AG08395 (cell line): ENCODE measurements at places on chromosomes 11 and 22.
A peak's percentile ranks its signal among the peaks of the same experiment; 100 is the strongest.

- DNase-seq, result no peak
These were observed 319.2 kb upstream of the API5 start for GRCh38 chr11:42992594-42992993.

- peak; percentile 63 for DNase-seq
These were observed 17.4 kb downstream of the SMCO4 start for GRCh38 chr11:93525601-93526345.

- DNase-seq, result no peak
These were observed 40.5 kb upstream of the CABP7 start for GRCh38 chr22:29679316-29679715.

- no peak for DNase-seq
These were observed 412.3 kb upstream of the CHORDC1 start for GRCh38 chr11:90635151-90635550.

GRCh38 chr11:36002196-36002595 lies 58.3 kb downstream of the LDLRAD3 start:
- no peak for DNase-seq

DNA sequence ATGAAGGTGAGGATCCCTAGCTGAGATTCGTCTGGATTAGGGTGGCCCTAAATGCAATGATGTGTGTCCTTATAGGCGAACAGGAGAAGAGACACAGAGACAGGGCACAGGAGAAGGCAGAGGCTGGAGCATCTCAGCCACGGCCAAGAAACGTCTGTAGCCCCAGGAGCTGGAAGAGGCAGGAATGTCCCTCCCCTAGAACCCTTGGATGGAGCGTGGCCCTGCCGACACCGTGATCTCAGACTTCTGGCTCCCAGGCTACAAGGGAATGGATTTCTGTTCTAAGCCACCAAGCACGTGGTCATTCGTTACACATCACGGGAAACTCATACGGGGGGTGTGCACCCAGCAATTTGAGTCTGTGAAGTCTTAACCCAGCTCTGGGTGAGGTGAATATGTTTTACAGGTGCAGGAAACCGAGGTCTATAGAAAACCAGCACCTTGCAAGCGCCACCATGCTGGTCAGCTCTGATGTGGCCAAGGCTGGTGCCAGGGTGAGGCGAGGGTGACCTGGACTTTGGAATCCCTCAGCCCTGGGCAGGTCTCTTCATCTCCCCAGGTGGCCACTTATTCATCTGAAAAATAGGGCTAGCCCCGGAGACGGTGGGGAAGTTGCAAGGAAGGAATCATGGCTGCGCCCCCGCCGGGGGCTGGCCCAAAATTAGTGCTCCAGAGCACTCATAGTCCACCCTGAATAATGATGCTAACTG lies 89.5 kb upstream of the FGF3 start:
- DNase-seq, result no peak

DNA sequence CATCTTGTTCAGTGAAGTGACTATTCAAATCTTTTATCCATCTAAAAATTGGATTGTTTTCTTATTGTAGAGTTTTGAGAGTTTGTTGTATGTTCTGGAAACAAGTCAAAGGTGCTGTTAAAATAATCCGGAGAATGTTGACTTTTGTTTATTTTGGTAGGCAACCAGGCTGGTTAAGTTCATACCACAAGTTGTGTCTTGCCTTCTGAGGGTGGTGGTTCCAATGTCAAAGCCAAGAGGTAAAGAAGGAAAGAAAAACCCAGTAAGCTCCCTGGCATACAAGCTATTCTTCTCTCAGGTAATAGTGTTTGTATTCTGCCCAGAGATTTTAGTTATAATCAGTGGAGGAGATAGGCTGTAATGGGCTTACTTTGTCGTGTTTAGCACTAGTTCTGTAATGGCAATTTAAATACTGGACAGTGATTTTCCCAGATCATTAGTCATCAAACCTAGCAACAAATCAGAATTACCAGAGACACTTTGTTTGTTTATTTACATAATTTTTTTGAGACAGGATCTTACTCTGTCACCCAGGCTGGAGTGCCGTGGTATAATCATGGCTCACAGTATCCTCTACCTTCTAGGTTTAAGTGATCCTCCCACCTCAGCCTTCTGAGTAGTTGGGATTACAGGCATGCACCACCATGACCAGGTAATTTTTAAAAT lies 15.1 kb upstream of the CSRP3 start:
- DNase-seq, result no peak

DNA sequence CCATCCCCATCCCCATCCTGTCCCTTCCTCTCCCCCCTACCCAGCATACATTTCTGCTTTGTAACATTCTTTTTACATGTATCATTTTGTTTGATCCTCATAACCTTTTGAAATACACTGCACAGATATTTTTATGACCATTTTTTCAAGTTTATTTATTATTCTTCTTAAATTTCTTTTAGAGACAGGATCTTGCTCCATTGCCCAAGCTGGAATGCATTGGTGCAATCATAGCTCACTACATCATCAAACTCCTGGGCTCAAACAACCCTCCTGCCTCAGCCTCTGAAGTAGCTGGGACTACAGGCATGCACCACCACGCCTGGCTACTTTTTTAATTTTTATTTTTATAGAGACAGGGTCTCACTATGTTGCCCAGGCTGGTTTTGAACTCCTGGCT lies 99.4 kb upstream of the AKIP1 start:
- no peak for DNase-seq

DNA sequence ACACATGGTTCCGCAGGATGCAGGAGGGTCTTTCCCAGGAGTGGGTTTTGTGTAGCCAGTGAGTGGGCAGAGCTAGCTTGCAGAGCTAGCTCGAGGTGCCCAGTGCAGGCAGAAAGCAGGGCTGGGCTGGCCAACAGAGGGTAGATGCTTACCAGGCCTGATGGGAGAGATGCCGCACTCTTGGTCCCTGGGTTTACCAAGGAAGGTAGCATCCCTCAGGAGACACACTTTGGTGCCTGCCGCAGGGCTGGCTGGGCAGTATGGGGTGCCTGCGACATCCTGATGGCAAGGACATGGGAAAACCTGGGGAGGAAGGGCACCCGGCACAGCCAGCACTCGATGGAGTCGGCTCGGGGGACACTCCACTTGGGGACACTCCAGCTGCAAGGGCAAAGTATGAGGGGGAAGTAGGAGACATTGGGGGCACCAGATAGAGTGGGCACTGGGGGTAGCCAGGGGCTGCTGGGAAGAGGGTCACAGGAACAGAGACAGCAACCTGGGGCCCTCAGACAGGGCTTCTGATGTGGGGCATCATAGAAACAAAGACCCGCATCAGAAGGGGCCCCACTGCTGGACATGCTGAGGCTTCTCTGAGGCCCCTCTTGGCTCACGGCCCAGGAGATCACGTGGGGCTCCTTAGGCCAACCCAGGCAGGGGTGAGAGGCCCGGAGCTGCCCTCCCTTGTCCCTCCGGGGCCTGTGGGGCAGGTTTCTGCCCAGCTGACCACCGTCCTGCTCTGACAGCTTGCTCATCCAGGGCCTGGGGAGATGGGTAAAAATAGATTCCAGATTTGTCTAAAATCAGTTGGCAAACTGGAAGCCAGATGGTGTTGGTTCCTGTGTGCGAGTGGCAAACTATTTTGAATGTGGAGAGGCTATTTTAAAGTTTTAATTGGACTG lies 89.8 kb downstream of the MORC2 start:
- DNase-seq, result no peak

DNA sequence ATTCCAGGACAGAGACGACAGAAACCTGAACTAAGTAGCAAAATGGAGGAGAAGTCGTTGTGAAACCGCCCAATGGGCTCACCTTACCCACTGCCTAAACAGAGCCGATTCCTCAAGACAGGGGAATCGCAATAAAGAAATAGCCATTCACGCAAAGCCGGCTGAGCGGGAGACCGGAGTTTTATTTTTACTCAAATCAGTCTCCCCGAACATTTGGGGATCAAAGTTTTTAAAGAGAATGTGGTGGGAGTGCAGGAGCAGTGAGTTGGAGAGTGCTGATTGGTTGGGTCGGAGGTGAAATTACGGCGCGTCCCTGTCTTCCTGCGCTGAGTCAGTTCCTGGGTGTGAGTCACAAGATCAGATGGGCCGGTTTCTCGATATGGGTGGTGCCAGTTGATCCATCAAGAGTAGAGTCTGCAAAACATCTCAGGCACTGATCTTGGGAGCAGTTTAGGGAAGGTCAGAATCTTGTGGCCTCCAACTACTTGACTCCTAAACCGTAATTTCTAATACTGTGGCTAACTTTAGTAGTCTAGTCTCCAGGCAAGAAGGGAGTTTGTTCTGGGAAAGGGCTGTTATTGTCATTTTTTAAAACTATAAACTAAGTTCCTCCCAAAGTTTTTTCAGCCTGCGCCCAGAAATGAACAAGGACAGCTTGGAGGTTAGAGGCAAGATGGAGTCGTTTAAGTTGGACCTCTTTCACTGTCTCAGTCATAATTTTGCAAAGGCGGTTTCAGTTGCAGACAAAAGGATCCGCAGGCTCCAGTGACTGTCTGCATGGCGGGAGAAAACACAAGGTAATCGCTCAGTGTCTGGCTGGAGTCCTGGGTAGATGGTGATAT lies 34.1 kb downstream of the OR4D9 start:
- DNase-seq, result no peak

- DNase-seq, result peak; percentile 9
These were observed 58.5 kb upstream of the ANO1 start for GRCh38 chr11:70019576-70020011.

DNA sequence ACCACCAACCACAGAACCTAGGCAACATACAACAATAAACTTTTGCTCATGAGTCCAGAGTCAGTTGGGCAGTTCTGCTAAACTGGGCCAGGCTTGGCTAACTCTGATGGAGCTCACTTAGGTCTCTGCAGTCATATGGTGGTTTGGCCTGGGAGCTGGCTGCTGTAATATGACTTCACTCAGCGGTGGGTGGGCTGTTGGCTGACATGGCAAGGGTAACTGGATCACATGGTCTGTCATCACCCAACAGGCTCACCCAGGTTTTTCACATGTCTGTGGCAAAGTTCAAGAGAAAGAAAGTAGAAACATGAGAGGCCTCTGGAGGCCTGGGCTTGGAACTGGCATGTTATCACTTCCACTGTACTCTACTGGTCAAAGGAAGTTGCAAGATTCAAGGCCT lies 43.2 kb upstream of the CLMP start:
- DNase-seq, result no peak

- no peak for DNase-seq
These were observed 28.5 kb upstream of the CARD16 start for GRCh38 chr11:105073456-105074165.

DNA sequence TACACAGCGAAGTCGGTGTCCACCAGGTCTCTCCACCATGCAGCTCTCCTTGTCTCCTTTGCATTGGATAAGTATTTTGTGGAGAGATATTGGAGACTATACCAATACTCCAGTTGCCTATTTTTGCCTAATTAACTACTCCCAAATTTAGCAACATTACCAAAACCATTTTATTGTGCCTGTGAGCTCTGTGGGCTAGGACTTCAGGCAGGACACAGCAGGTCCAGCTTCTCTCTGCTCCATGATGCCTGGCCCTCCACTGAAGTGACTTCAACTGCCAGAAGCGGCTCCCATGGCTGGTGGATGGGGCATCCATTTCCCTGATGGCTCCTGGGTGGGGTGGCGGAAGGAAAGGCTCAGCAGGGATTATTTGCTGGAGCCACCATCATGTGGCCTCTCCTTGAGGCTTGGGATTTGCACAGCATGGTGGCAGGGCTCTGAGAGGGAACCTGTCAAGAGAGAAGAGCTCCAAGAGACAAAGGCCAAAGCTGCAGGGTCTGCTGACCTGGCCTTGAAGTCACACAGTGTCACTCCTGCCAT lies 36.9 kb upstream of the MAPK1 start:
- no peak for DNase-seq

- no peak for DNase-seq
These were observed 35.7 kb downstream of the TBCEL start for GRCh38 chr11:121059605-121060004.

DNA sequence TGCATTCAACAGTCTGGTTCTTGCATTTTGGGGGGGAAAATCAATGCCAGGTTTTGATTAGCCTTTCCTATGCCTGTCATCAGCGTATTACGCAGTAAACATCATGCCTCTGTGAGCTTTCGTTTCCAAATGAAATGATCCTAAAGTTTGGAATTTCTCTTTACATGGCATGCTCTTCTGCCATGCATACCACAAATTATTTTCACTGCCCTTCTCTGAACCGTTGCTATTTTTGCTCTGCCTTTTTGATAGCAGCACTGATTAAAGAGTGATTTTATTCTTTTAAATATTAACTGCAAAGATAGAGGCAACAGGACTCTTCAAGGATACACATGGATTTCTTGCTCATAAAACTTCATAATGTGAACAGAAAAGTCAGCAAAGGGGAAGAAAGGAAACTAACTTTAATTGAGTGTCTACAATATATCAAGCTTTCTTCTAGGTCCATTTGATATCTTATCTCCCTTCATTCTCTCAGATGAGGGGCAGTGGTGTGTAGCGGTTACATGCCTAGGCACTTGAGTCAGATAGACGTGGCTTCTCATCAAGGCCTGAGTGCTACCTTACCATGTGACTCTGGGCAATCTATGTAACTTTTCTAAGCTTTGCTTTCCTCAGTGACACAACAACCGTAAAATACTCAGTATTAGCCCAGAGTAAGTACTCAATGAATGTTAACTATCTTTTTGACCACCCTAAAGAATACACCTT lies 25.0 kb upstream of the FZD4 start:
- DNase-seq, result no peak

DNA sequence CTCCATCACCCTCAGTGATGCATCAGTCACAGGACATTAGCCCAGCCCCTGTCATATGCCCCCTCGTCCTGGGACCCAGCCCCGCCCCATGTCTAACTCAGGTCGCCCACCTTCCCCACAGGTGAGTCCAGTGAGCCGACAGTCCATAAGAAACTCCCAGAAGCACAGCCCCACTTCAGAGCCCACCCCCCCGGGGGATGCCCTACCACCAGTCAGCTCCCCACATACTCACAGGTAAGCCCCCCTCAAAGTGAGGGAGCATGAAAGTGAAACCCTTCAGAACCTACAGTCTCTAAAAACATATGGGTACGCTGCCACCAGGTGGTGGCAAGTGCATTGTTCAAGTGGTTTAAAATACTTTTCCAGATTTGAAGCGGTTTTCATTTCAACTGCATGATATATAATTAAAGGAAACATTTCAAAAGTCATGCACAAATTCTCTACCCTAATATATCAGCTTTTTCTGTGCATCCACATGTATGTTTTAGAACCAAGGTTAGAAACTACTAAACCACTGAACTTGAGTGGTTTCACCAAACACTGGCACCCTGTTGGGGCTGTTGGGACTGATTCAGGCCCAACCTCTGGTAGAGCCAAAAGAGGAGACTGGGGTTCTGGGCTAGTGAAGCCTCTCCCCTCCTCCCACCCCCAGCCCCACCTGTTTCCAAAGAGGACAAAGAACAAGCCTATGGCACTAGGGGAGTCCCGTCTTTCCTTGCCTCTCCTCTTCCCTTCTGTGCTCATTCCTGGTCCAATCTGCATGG lies 17.3 kb downstream of the EPS8L2 start:
- DNase-seq, result peak; percentile 47
